ENCODE measurements at places on chromosomes 12 and 14.

DNA sequence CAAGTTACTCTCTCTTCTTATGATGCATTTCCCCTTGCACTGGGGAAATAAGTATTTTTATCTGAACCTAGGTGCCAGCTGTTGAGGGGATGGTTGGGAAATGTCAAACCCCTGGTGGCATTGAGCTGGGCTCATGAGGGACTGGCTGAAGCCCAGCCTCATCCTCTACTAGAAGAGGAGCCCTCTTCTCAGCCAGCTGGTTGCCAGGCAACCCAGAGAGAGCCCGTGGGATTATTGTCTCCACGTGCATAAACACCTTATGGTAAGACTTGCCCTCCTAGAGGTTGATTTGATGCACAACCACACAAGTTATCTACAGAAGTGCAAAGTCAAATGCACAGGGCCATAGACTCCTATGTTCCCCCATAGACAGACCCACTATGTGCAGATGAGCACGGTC is 89.8 kb downstream of the WSCD2 start:
- no peak for DNase-seq

DNA sequence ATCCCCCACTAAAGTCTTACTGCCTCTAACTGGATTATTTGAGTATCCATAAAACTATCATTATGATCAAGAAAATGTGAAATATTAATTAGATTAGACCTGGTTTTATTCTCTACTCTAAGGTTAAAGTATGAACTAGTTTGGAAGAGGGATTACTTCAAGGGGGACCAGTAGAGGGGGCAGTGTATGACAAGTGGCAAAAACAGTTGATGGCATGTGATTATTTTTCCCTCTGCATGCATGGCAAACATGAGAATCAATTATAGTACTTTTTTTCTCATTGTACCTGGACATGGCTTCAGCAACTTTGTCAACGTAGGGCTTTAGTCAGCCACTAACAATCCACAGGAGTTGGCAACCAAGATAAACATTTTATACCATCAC is 145.0 kb upstream of the SLC38A2 start:
- no peak for DNase-seq

GRCh38 chr14:93019367-93019843 is 96.3 kb downstream of the ITPK1 start:
- DNase-seq: no peak

DNA sequence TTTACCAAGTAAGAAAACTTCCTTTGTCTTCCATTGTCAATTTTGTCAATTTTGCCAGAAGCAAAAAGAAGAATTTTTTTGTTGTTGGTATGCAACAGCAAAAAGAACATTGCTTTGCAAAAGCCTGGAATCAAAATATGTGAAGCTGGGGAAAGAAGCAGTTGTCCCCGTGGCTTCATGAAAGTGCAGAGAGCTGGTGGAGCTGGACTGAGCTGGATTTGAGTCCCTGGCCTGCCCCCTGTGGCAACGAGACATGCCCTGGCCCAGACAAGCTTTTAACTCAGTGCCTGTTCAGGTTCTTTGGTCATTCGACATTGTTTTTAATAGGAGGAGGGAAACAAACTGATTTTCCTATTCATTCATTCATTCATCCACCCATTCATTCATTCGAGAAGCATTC is 70.3 kb downstream of the SLC15A4 start:
- no peak for DNase-seq

DNA sequence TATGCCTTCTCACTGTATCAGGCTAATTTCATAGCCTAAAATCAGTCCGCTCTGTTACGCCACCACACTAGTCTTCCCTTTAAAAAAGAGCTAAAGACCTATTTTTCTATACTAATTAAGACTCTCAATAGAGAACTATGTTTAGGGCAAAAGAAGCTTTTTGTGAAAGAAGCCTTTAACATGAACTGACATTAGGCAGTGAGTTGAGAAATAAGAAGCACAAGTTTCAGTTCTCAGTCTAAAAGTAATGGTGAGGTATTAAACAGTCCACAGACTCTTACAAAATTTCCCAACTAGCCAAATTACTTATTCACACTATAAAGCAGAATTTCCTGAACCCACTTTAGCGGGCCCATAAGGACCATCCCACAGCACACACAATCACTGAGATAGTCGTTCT is 93.7 kb downstream of the SOX5 start:
- no peak for DNase-seq

DNA sequence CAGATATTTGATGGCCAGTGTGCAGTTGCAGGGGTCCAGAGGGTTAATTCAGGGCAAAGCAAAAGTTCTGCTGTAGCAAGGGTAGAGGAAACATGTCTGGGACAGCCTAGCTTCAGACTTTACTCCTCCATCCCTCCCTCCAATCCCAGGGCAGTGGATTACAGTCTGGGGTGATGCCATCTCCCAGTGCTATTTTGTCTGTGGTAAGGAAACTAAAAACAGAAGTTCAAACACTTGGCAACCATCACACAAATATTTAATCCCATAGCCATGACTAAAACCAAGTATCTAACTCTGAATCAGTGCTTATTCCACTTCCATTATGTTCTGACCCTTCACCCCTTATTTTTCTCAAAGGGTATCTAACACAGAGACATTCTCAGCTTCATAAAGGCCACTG is 61.8 kb downstream of the PIK3C2G start:
- DNase-seq: no peak

- no peak for DNase-seq
Measured at GRCh38 chr12:3255057-3255456, 177.9 kb downstream of the TSPAN9 start.

GRCh38 chr12:88868050-88868449 is 287.8 kb upstream of the KITLG start:
- no peak for DNase-seq

DNA sequence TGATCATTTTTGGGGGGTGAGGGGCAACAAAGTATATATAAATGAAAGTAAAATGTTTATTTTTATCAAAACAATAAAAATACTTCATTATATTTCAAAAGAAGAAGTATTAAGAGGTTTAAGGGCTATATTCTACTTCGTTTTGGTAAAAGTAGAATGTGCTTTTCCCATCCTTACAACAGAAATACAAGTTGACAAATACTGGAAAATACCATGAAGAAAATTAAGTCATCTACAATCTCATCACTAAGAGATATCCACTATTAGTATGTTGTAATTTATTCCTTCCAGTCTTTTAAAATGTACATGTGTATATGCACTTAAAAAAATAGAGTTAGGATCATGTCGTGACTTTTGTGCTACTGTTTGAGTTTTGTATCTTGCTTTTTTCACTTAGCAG is 92.8 kb downstream of the PCNX1 start:
- no peak for DNase-seq

GRCh38 chr12:51217133-51217967 is 512 bp downstream of the POU6F1 start:
- peak; percentile 23 for DNase-seq

DNA sequence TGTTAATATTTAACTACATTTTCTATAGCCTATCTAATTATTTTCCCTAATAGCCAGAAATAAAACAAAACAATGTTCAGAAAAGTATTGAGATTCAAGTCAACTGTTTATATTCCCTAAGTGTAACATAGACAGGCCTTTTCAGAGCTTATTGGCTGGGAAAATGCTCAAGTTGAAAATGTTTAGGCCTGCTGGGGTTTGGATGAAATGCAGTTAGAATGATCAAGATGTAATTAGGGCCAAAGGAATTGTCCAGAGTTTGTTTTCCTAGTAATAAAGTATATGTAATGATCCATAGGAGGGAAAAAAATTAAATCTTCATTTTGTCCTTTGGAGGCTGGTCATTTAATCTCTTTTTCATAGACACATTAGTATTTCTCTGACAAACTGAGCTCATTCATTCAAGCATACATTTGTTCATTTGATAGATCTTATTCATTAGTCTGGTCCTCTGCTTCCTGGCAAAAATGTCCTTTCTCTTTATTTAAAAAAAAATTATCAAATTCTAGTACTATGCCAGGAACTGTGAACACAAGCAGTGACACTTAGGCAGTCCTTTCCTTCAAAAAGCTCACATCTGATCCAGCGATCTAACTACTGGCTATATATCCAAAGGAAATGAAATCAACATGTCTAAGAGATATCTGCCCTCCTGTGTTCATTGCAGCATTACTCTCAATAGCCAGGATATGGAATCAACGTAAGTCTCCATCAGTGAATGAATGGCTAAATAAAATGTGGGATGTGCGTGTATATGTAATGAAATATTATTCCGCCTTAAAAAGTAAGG is 40.1 kb upstream of the NEDD1 start:
- DNase-seq: no peak

GRCh38 chr12:8779862-8780261 is 42.6 kb upstream of the A2ML1 start:
- peak; percentile 25 for DNase-seq

GRCh38 chr12:98998697-98999299 is 353.7 kb downstream of the APAF1 start:
- peak; percentile 77 for DNase-seq

- no peak for DNase-seq
Measured at GRCh38 chr14:50657753-50658152, 10.4 kb downstream of the SAV1 start.

- no peak for DNase-seq
Measured at GRCh38 chr12:132292328-132293319, 36.8 kb downstream of the GALNT9 start.

DNA sequence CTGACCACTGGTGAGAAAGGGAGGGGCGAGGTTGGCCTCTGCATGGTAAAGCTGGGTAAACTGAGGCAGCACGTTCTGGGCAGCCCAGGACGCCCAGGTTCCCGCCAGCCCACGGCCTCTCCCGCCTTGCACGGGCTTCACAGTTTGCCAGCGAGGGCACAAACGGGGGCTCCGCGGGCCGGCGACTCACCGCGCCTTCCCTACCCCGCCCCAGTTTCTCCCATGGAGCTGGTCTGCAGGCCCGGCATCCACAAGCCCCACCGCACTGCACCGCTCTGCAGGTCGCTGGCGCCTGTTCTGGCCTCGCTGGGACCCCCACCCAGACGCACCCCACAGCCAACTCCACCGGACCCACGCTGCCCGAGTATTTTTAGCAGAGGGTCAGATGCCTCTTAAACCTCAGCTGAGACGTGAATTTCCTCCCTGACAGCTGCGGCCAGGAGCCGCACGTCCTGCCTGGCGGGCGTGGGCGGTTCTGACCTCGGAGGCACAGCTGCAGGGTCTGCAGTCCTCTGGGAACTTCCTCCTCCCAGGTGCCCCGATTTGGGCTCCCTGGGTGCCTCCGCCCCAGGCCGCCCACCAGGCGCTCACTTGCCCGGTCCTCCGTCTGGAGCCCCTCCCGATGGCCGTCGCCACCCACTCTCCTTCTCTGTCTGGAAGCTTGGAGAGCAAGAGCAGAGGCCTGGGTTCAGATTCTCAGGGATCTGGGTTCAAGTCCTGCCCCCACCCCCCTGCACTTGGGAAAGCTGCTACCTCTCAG is 29.5 kb upstream of the INF2 start:
- peak; percentile 21 for DNase-seq

- no peak for DNase-seq
Measured at GRCh38 chr12:209246-209645, 4.7 kb downstream of the SLC6A12 start.

GRCh38 chr14:22375321-22375930 is 213.6 kb downstream of the DAD1 start:
- DNase-seq: peak; percentile 81

GRCh38 chr12:25950329-25951115 is 8.0 kb upstream of the RASSF8 start:
- DNase-seq: no peak

GRCh38 chr14:64410084-64410774 is 22.1 kb downstream of the MTHFD1 start:
- DNase-seq: peak; percentile 92

DNA sequence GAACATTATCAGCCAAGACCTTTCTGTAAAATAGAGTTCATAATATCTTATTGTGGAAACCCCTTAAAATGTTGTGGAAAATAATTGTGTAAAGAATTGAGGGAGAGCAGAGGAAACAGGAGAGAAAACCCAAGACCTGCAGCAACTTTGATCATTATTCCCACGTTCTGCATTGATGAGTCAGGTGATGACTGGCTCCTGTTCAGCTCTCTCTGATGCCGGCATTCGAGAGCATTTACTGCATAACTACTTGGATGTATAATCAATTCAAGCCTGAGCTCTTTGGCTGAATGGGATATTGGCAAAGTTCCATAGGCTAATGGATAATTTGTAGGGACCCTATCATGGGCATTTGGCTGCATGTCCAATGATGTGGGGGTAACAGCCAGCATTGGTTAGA is 176.3 kb upstream of the ARID2 start:
- DNase-seq: no peak

- DNase-seq: no peak
Measured at GRCh38 chr14:56808383-56809269, 1.7 kb downstream of the OTX2 start.

GRCh38 chr14:52791223-52792096 is at the start of gene GNPNAT1:
TSS of gene GNPNAT1 (minus strand) at chr14:52791607. CDS start at chr14:52784650, 6,957 bp downstream.
- DNase-seq: peak; percentile 90
